T-cell (primary cell): ENCODE measurements at places on chromosomes 6 and 20. TPM values are rescaled to one million over a fixed set of nuclear protein-coding genes. Genes with fewer than 3 reads are reported as not detected.

GRCh38 chr6:142735204-142735603 is 209.8 kb downstream of the HIVEP2 start:
- no peak for DNase-seq

DNA sequence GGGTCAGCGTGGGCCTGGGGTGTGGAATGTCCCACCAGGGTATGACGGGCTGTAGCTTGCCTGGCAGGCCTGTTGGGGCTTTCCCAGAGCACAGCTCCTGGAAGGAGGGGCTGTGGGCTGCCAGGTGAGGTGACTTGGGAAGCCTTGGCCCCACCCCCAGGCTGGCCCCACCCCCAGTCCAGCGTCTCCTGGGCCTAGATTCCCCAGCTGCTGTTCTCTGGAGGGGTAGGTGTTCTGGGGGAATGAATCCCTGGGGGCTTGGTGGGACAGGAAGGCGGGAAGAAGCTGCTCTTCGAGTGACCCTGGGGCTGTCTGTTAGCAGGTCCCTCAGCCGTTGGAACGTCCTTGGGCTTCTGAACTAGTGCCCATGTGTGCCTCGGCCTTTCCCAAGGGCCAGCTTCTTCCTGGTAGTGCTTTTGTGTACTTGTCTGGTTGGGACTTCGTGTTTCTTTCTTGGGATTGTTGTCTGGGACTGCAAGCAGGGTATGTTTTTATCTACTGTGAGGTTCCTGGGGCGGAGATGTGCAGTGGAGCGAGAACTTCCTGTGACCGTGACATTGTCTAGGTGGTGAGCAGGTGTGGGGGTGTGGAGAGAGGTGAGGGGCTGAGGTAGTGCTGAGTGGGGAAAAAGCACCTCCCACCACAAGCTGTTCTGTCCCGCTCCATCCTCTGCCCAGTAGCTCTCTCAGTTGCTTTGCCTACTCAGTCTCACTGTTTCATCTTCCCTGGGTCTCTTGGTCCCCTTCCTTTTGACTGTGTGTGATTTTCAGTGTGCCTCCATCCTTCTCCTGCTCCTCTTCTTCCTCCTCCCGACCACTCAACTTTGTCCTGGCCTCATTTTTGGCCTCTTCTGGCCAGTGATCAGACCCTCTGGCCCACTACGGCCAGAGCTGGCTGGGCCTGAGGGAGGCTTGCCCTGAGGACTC is 1.3 kb upstream of the DDR1 start:
- DNase-seq = no peak

GRCh38 chr6:104505838-104506237 is 353.9 kb downstream of the HACE1 start:
- no peak for DNase-seq

- peak; percentile 53 for DNase-seq
These were observed 35.7 kb upstream of the ID1 start for GRCh38 chr20:31569163-31570020.

SLC17A2 gene
- not detected for total RNA-seq

DNA sequence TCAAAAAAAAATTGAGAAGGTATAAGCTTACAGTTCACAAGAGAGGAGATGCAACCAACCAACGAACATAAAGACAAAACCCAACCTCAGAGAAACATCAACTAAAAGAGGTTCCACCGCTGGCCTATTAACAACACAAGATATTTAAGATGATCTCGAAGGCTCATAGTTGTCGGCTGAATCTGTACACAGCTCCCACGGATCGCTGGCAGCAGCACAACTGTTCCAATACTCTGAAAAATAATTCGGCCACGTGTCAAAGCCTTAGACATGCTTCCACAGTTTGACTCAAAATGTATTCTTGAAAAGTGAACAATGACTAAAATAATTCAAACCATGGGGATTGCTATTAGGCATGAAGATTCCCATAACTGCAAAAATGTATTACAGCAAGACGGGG is 13.7 kb downstream of the EXOC2 start:
- DNase-seq = no peak

DNA sequence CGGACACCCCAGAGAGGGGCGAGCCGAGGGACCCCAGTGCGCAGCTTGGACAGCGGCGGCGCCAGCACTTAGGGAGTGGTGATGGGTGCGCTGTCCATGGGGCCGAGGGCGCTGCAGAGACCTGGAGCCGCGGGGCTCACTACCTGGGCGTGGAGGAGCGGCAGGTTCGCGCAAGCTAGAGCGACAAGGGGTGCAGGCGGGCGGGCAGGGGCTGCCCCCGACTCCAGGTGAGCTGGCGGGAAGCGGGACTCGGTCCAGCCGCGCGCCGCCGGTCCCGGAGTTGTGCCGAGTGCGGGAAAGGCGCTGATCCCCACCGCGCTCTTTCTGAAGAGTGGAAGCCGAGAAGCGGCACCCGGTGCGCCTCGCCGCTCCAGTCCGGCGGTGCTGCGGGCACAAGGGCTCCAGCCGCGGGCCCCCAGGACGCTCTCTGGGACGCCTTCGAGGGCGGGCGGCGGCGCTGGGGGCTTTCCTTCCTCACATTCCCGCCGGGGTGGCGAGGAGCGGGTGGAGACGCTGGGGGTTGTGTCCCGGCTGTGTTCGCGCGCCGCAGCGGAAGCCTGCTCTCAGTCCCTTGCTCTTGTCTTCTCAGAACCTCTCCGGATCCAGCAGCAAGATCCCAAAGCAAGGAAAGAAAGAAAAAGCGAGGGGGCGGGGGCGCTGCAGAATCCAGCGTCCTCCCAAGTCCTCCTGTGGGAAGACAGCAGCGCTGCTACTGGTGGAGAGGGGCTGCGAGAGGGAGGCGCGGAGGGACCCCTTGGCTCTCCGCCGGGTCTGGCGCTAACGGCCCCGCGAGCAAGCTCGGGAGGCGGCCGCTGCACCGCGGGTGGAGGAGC is at the start of gene B3GAT2:
Gene B3GAT2, minus strand, starts transcription at position 610 of the 833 bp plus-strand sequence. CDS start 631 bp downstream, outside the sequence.
- DNase-seq = no peak

- no peak for DNase-seq
These were observed 46.4 kb downstream of the SASH1 start for GRCh38 chr6:148389086-148389485.

- DNase-seq = no peak
These were observed 10.9 kb upstream of the BNIP5 start for GRCh38 chr6:36347621-36348020.

DNA sequence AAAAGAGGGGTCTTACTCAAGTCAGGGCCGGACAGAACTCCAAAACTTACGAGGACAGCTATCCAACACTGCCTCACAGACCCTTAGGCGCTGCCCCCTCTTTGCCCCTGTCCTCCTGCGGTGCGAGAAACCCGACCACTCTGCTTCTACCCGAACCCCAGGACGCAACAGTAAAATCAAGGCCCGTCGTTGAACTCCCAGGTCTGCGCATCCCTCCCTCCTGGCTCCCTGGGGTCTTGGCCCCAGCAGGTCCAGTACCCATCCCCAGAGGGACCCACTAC is 6.4 kb downstream of the OLIG3 start:
- DNase-seq = no peak

MAS1 gene
- total RNA-seq = not detected

- DNase-seq = no peak
These were observed 37.5 kb upstream of the HAO1 start for GRCh38 chr20:7977709-7978108.

DNA sequence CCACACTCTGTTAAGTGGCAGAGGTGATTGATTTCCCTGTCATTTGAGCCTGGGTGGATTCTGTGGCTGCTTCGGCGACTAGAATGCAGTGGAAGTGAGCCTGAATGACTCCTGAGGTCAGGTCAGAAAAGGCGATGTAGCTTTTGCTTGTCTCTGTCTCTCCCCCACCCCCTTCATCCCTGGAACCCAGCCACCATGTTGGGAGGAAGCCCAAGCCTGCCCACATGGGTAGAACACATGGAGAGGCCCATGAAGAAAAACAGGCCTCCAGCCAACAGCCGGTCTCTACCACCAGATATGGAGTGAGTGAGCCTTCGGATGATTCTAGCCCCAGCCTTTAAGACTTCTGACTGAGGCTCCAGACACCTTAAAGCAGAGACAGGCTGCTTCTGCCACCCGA is 181.0 kb downstream of the TFAP2C start:
- no peak for DNase-seq

DNA sequence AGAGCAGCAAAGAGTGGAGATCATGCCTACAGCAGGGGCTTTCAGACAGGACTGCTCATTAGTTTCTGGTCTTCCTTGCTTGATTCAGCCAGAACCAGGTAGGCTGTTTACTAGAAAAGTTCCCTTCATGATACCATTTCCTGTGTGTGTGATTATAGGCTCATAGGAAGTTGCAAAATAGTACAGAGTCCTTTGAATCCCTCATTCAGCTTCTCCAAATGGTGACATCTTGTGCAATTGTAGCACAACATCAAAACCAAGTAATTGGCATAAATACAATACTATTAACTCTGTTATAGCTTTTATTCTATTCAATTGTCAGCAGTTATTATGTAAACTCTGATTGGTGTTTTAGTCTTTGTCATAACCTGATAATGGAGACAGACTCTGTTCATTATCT is 347.3 kb upstream of the CDH4 start:
- no peak for DNase-seq

DNA sequence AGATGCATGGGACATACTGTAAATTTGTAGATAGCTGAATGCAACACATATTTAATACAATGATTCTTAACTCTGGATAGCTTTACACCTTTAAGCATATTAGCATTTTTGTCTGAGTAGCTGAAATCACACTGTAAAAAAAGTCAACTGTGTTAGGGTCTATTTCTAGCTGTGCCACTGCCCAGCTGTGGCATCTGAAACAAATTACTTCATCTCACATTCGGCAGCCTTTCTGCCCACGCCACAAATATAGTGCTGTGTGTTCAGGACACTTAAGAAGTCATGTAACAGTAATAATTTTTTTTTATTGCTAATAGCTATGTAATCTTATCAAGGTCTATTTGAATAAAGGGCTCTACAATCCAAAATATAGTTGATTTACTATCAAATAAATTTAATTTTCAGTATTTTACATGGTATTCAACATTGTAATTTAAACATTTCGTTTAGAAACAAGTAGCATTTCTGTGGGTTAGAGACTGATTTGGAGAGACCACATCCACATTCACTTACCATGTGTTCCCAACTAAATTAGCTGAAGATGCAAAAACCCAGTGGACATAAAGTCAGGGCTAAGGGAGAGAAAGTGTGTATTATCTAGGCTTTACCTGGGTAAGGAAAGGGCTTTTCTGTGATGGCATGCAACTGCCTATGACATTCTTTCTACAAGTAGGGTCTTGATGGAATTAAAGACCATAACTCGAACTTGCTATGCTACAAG is 276.7 kb downstream of the PLCB1 start:
- no peak for DNase-seq

GRCh38 chr6:79617518-79617941 is 13.6 kb upstream of the SH3BGRL2 start:
- DNase-seq = no peak

- no peak for DNase-seq
These were observed 40.7 kb upstream of the FOXQ1 start for GRCh38 chr6:1271071-1271763.

ENPP4 gene
- total RNA-seq = 9.4 TPM

GRCh38 chr6:120771019-120771418 is 563.3 kb downstream of the TBC1D32 start:
- no peak for DNase-seq
